MCF 10A (cell line): ENCODE measurements at places on chromosomes 4 and X. TPM values are rescaled to one million over a fixed set of nuclear protein-coding genes. Genes with fewer than 3 reads are reported as not detected.
A peak's percentile ranks its signal among the peaks of the same experiment; 100 is the strongest.

DNA sequence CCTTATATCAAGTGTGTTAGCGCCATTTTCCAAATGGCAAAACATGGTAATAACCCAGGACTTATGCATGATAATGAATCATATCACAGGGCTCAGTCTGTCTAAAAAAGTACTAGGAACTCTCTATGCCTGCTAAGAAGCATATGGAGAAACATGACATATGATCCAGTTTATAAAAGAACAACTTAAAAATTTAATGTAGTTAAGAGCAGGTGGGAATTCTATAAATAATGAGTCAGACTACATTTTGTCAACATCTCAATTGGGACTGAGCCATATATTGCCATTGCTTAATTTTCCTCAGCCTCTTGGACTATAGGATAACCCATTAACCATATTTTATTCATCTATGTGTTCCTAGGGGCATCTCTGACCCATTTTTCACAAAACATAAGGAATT lies 360.4 kb upstream of the AGA start:
- peak; percentile 53 for DNase-seq

DNA sequence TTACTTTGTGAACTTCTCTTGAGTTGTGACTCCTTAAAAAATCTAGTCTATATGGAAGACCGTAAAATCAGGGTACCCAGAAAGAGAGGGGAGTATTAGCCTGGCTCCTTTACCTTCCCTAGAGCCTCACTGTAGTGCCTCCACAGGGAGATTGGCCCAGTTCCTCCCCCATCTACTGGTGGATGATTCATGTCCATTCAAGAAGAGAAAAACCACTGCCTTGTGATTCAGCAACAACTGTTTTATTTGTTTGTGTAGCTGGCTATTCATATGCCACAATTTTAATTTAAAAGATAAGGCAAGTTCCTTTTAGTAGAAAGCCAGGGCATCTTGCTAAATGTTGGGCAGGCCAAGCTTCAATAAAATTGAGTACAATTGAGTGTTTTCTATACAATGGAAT lies 221.8 kb upstream of the KCNIP4 start:
- peak; percentile 62 for DNase-seq

- DNase-seq, result no peak
Measured at GRCh38 chrX:121191779-121192178, 144.4 kb downstream of the GLUD2 start.

GRCh38 chrX:78548012-78548411 lies 111.1 kb downstream of the RTL3 start:
- peak; percentile 11 for DNase-seq

Gene PNMA5
- not detected in 2 replicates for total RNA-seq

Gene GPRASP1
- 1.2 and 2.0 TPM in 2 replicates for total RNA-seq

Gene COX7B2
- total RNA-seq, result not detected in 2 replicates

Gene PRKX
- 35.3 and 35.6 TPM in 2 replicates for total RNA-seq

Gene ARAP2
- 10.9 and 12.0 TPM in 2 replicates for total RNA-seq

Gene OPRPN
- not detected in 2 replicates for total RNA-seq

Gene FGB
- total RNA-seq, result not detected in 2 replicates
